ENCODE measurements at places on chromosomes 3 and 15.
A peak's percentile ranks its signal among the peaks of the same experiment; 100 is the strongest.

DNA sequence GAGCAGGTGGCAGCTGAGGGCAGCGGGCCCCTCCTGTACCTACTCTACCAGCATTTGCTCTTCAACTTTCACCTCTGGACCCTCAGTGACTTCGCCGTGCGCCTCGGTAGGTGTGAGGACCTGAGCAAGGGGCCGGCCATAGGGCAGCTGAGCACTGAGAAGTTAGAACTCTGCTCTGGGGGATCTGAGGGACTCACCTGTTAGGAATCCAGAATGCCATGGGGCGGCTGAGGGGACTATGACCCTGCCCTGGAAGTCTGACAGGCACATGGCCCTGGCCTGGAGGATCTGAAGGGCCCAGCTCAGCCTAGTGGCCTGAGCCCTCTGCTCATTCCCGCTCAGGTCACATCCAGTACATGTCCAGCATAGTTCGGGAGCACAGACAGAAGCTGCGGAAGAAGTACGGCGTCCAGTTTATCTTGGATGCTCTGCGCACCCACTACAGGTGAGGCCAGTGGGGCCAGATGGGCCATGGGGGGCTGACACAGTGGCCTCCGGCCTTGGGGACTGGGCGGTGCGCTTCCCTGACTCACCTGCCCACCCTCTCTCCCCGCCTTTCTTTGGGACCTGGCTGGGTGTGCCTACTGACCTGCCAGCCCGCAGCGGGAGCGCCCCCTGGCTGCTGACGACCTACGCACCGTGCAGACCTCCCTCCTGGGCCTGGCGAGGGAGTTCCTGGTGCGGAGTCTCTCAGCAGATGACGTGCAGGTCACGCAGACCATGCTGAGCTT, 18.8 kb downstream of the NBEAL2 start:
- DNase-seq, result peak; percentile 45

DNA sequence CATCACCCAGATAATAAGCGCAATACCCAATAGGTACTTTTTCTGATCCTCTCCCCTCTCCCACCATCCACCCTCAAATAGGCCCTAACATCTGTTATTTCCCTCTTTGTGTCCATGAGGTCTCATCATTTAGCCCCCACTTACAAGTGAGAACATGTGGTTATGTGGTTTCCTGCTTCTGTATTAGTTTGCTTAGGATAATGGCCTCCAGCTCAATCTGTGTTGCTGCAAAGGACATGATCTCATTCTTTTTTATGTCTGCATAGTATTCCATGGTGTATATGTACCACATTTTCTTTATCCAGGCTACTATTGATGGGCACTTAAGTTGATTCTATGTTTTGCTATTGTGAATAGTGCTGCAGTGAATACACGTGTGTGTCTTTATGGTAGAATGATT, 165.4 kb downstream of the MBNL1 start:
- DNase-seq, result no peak

GRCh38 chr3:46990573-46991374, 11.3 kb downstream of the NBEAL2 start:
- no peak for DNase-seq

- no peak for DNase-seq
Observed at GRCh38 chr15:69881302-69881670, 216.4 kb downstream of the TLE3 start.

DNA sequence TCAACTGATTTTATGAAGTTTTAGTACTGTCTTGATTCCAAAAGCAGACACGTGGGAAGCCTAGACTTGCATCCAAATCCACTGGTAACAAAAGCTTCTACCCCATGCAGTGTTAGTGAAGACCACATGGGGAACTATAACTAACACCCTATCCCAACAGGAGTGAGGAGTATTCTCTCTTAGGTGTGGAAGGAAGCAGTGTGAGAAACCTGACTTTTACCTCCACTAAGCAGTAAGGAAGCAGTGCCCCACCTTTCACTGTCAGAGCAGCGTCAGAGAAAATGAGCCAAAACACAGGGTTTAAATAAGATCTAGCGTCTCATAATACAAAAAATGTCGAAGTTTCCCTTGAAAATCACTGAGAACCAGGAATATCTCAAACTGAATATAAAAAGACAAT, 60.5 kb downstream of the DLG1 start:
- DNase-seq, result no peak

GRCh38 chr3:66537735-66538134, 36.9 kb upstream of the LRIG1 start:
- DNase-seq, result no peak

DNA sequence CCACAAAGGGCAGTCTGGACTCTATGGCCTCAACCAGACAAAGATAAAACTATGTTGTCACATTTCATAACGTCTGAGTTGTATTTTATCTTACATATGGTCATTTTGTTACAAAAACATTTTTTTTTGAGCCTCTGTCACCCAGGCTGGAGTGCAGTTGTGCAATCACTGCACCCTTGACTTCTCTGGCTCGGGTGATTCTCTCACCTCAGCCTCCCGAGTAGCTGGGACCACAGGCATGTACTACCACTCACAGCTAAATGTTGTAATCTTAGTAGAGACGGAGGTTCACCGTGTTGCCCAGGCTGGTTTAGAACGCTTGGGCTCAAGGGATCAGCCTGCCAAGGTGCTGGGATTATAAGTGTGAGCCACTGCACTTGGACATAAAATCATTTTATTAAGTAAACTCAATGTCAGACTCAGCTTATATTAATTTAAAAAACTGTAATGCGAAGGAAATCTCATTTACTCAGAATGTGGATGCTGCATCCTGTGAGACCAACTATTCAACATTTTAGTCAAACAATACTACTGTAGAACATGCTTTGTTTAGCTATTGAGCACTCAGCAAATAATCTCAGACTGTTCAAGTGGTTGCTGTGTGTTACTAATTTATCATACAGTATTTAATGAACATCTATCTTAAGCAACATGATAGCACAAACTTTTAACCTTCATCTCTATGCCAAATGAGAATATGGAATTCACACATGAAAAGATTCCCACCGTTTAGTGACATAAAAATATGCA, 209.2 kb downstream of the TBL1XR1 start:
- DNase-seq, result no peak

All from stimulated activated CD8-positive, alpha-beta memory T cell treated with anti-CD3 and anti-CD28 coated beads, Interleukin-7, amount 100 ng/mL, for 1 hour (primary cell).